ENCODE measurements at places on chromosomes 11 and 22.

GRCh38 chr22:47623763-47624148 is 861.3 kb downstream of the TBC1D22A start:
- no peak for DNase-seq

DNA sequence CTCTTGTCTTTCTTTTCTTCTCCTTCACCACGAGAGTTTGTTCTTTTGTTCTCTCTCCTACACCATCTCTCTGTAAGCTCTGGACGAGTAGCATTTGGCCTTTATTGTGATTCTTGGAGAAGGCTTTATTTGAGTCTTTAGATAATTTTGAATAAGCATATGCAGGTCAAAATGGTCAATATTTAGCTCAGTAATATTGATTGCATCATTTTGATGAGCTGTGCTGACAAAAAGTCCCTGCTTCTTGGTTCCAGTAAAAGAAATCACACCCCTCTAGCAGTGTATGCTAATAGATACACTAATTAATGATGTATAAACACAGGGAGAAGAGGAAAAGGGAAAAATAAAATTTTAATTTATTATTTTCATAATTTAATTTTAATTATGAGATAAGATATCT is 25.8 kb upstream of the MUC15 start:
- DNase-seq = no peak

DNA sequence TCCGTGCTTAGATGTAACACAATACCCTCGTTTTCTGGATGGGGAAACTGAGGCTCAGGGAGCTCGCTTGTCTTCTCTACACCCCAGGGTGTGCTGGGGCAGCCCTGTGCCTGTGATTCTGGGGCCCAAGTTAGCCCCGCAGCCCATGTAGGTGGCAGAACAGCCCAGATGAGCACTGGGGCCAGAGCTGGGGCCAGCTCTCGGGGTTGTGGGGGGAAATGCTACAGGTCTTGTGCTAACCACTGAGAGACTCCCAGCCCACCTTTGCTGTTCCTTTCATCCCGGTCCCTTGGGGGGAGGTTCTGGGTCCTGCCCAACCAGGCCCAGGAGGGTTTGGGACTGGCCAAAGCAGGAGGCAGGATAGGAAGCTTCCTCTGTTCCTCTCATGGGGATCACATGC is 13.5 kb downstream of the MYEOV start:
- DNase-seq = no peak

GRCh38 chr22:36124666-36125065 is 35.9 kb downstream of the APOL3 start:
- DNase-seq = no peak
